ENCODE measurements at places on chromosomes 7 and 10.

GRCh38 chr10:49362596-49363260, 33.2 kb downstream of the DRGX start:
- DNase-seq: no peak

GRCh38 chr7:46139079-46139478, 218.0 kb upstream of the IGFBP3 start:
- no peak for DNase-seq

DNA sequence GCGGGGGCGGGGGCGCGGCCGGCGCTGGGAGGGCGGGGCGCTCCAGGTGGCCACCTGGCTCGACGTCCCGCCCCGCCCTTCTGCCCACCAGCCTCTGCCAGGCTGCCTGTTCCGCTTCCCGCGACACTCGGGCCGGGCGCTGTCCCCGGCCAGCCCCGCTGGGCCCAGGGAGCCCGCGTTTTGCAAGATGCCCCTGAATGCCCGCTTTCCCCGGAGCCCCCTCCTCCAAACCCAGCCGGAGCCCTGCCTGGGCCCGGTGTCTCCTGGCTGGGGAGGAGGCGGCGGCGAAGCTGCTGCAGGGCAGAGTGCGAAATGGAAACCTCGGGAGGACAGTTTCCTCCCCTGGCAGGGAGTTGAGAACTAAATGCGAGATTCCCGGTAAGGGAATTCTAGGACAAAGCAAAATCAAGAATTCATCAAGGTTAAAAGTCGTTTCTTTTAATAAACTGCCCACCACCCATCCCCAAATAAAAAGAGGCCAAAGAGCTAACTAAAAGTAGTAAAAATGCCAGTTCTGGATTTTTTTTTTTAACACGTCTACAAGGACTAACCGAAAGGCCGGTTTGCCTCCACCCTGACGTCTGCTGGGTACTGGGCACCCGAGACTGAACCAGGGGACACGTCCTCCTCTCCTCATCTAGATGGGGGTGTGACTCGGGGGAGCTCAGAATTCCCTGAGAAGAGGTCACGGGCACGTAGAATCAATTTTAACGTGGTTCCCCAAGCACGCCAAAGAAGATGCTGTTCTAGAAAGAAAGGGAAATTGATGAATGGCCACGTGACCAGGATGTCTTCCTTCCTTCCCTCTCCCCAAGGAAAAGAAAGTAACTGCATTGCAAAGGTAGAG, 200.4 kb upstream of the NFE2L3 start:
- no peak for DNase-seq

DNA sequence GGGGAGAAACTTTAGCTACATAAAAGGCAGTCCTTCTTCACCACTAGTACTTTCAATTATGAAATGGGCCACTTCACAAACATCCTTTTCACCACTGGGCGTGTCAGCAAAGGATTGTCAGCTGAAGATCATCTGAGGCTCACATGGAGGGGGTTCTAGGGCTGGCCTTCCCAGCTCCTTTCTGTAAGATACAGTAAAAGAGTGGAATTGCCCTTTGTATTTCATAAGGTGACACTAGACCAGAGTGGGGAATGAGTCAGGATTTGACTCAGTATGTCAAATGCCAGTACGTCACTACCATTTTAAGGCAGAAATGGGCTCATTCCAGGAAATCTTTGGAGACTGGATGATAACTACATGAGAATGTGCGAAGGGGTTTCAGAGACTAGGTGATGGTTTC, 21.2 kb upstream of the BLOC1S2 start:
- no peak for DNase-seq

DNA sequence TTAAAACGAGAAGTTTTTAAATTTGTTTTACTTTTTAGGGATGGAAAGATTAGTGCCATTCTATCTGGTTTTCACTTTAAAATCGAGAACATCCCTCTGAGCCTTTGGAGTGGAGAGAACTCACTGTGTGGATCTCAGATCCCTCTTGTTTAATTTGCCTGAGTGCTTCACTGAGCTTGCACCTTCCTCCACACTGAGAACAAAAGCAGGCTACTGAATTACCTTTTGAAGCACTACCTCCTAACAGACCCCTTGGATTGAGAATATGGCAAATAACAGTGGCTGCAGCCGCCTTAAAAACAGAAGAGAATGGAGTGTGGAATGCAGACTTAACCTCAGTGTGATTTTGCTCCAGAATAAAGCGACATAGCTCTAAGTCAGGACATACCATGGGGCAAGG, 204.7 kb downstream of the CNTNAP2 start:
- DNase-seq: no peak

Data from WERI-Rb-1 (cell line).